ENCODE measurements at places on chromosomes 13 and 19. TPM values are rescaled to one million over a fixed set of nuclear protein-coding genes. Genes with fewer than 3 reads are reported as not detected.

Gene KIR3DL1
- not detected for total RNA-seq

Gene ZNF540
- 5.0 TPM for total RNA-seq

Gene ZNF536
- 6.9 TPM for total RNA-seq

Gene GIPC3
- 0.33 TPM for total RNA-seq

GRCh38 chr13:37878496-37878895 is 8.9 kb upstream of the TRPC4 start:
- DNase-seq, result no peak

DNA sequence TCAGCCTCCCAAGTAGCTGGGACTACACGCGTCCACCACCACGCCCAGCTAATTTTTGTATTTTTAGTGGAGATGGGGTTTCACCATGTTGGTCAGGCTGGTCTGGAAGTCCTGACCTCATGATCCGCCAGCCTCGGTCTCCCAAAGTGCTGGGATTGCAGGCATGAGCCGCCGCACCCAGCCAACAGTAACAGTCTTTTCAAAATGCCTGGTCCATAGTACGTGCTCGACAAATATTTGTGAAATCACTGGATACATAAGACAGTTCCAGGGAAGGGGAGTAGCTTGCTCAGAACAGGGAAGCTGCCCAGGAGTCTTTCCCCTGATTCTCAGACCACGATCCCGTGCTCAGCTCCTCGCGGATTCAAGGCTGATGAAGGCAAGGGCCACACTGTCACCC is 30.5 kb downstream of the CACNG6 start:
- no peak for DNase-seq

DNA sequence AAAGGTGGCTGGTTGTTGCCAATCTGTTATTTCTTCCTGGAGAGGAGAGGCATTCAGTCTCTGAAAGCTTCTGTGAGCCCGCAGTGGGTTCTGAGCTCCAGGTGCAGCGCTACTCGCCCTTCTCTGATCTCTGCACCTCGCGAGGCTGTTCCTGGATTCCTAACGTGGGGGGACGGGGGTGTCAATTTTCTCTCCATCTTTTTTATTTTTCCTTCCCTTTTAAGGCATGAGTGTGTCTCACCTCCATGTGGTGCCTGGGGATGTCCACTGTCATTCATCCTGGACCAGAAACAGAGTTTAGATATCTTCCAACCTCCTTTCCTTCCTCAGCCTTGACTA is 626 bp downstream of the ZNF233 start:
- no peak for DNase-seq
